ENCODE measurements at places on chromosomes 6 and 20.
A peak's percentile ranks its signal among the peaks of the same experiment; 100 is the strongest.

DNA sequence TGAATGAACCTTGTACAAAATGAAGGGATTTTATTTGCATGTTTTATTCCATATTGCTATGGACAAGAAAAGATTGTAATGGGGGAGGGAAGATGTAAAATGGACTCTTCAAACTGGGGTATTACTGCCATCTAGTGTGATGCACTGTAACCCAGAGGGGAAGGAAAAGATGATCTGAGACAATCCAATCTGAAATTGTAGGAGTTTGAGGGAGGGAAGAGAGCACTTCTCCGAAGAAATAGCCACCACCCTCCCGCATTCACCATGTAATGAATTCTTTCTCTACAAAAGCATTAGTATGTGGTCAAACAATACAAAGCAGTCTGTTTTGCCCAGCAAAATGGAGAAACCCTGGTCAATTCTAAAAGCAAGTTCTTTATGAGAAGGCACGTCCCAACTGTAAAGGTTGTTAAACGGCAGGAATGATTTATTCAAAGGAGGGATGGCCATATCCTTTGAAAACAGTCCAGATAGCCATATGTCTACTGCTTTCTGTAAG is 679.5 kb upstream of the NRSN1 start:
- DNase-seq: no peak

- no peak for DNase-seq
Observed at GRCh38 chr6:37882292-37882691, 62.8 kb downstream of the ZFAND3 start.

DNA sequence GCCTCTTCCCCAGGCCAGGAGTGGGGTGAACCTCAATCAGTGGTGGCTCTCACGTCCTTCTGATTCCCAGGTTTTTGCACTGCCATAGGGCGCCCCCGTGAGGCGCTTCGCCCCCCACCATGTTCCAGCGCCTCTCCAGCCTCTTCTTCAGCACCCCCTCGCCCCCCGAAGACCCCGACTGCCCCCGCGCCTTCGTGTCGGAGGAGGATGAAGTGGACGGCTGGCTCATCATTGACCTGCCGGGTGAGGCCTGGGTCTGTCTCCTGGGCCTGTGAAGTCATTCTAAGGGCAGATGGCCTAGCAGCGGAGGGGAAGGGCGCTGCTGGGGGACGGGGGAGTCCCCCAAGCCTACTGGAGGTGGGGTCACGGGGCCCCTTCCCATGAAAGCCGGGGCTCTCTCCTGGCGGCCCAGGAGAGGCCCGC is 4.5 kb downstream of the TP53INP2 start:
- DNase-seq: peak; percentile 72

DNA sequence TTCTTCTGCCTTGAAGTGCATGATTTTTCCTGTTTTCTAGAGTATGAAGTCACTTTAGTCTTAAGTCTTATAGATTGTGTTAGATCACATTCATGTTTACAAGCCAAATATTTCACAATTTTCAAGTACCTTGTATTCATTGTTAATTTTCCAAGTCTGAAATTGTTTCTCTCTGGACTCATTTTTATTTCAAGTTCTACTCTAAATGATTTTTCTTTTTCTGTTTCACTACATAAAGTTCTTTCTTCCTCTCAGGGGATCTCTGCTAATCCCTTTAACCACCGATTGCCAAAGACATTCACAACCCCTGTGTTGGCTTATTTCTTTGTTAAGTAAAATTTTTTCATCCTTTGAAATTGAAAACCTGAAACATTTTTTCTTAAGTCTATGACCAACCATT is 805.7 kb downstream of the KIF16B start:
- DNase-seq: no peak

DNA sequence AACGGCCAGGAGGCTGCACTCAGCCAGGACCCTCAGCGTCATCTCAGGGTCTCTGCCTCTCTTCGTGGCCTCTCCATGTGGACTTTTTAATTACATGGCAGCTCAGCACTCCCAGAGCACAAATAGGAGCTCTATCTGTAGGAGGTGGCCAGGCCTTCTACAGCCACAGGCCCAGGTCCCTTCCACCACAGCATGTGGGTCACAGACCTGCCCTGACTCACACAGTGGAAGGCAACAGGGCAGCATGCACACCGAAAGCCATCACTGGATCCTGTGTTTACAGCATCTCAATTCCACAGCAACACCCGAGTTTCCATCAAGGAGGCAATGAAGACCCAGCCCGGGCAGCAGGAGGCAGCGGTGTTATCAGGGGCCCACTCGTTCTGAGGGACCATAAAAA is 65.8 kb upstream of the CD93 start:
- no peak for DNase-seq

GRCh38 chr6:31715022-31715958 is at the start of gene LY6G6D:
LY6G6D (plus strand) TSS chr6:31715348; CDS start chr6:31715356, 8 bp downstream.
- no peak for DNase-seq

- DNase-seq: no peak
Observed at GRCh38 chr6:72689107-72689954, 67.5 kb downstream of the KCNQ5 start.
